ENCODE measurements at places on chromosomes 7 and 10.

- no peak for DNase-seq
These were observed 28.2 kb downstream of the AP5Z1 start for GRCh38 chr7:4803397-4804241.

DNA sequence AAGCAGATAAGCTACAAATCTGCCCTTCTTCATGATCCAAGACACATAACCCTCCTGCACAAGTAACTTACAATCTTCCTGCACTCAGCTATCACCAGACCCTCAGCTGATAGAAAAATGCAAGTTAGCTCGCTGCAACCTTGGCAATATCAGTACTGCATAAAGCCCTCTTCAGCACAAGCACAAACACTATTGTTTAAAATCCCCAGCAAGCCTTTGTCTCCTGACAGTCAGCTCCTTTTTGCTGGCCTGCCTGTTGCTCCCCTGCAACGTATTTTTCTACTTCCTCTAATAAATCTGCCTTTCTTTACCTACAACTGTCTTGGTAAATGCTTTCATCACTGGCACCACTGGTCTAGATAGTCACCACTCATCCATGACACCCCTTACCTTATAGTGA, 59.8 kb downstream of the BAMBI start:
- no peak for DNase-seq

DNA sequence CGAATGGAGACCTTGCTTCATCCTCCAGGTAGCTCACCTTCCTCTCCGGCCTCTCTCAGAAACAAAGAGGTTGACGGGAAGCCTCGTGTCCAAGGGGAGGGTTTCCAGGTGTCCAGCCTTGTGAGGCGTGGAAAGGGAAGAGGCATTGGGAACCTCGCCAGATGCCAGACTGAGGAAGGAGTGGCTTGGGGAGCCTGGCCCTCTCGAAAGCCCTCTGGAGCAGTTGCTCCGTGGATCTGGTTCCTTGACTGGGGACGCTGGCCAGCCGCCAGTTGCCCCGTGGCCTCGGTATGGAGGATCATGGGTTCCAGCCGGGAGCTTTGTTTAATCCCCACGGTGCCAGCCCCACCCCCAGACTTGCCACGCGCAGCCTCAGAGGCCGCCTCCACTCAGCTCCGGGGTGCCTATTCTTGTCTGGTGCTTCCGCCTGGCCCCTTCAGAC, 30.3 kb upstream of the SUN1 start:
- DNase-seq, result no peak

DNA sequence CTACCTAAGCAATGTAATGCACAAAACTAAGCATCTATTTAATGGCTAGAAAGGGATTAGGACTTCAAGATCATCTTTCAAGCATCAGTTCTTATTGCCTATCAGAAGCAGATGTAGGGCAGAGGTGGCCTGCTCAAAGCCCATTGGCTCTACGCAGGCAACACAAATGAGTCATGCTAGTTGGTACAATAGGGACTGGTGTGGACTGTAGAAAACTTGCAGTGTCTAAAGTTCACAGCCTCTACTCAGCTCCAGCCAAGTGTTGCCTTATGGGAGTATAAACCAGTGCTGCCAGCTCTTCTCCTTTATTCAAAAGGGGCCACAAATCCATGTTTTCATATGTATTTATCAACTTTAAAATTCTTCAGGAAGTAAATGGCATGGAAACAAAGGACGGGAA, 31.7 kb downstream of the ASAH2 start:
- DNase-seq, result no peak

- no peak for DNase-seq
These were observed 22.2 kb upstream of the PARP12 start for GRCh38 chr7:140084972-140085371.

- DNase-seq, result no peak
These were observed 692.0 kb upstream of the IGFBP3 start for GRCh38 chr7:46613116-46613515.

DNA sequence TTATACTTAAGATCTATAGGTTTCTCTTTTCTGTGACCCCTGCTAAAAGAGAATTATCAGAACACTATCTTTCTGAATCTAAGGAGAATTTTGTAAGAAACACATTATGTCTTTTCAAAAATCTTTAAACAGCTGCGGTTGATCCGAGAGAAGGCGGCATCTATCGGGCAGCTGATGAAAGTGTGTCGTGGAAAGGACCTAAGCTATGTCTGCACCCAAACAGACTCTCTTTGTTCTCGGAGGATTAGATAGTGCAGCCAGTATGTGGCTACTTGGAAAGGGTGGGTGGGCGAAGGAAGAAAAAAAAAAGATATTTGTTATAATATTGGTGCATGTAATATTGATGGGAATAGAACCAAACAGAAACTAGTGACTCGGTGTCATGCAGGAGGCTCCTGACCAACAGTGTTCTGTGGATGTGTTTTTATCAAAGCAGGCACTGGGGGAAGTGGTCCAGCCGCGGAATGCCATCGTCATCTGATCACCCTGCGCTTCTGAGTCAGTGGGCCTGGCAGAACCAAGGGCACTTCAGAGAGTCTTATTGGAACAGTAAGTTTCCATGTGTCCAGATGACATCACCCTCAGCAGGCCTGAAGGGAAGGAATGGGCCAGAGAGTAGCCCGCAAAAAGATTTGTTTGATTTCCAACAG, 509.7 kb upstream of the AKR1E2 start:
- no peak for DNase-seq

DNA sequence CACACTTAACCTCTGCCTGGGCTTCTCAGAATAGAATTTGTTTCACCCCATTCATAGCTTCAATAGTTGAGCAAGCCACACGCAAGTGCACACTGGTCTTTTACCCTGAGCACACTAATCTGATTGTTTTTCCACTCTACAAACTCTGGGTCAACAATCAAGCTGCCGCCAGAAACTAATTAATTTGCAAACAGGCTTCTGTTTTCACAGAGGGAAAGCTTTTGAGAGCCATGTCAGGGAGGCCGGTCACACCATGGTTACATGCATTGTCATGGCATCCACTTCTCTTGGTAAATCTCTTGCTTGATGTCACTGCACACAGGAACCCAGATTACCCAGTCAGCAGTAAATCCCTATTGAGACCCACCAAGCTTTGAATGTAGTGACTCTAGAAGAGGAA, 154.2 kb downstream of the SEMA3A start:
- no peak for DNase-seq

DNA sequence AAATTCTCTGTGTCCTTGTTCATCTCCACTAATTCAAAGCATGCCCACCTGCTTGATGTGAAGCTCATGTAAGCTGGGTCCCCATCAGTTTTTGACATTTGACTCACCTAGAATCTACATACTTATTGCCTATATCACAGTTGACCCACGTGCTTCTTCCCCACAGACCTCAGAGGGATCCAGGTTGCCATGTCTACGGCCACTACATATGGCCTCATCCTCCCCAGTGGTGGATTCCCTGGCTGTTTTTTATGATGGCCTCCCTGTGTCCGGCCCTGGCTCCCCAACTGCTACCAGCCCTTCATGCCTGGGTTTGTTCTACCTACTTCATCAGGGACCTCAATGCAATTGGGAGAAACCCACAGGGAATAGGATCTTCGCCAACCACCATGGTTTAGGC, 187.4 kb upstream of the GDF10 start:
- no peak for DNase-seq

DNA sequence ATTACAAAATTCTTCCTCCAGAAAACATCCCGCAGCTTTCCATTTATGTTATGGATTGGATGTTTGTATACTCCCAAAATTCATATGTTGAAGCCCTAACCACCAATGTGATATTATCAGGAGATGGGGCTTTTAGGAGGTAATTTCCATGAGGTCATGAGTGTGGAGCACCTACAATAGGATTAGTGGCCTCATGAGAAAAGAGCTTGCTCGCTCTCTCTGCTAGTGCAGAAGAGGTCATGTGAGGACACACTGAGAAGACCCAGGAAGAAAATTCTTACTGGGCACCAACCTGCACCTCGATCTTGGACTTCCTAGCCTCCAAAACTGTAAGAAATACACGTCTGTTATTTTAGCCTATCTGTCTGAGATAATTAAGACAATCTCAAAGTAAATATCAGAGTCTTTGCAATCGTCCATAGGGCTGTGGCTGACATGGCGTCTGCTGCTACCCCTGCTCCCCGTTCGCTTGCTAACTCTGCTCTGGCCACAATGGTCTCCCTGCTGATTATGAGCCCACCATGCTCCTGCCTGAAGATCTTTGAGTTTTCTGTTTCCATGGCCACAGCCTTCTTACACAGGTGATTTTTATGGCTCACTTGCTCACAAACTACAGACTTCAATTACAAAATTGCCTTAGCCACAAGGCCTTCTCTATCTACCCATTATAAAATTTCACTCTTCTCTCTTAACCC, 333.3 kb downstream of the CACNA2D1 start:
- no peak for DNase-seq

- no peak for DNase-seq
These were observed 84.4 kb downstream of the C10orf90 start for GRCh38 chr10:126586128-126586527.

Data from stimulated activated CD8-positive, alpha-beta memory T cell treated with anti-CD3 and anti-CD28 coated beads, Interleukin-4, amount 100 ng/mL, for 4 hours (primary cell).